Activated effector memory CD4-positive, alpha-beta T cell treated with anti-CD3 and anti-CD28 coated beads, Interleukin-2, amount 50 U/mL, for 16 hours (primary cell): ENCODE measurements at places on chromosomes 7 and 10.

DNA sequence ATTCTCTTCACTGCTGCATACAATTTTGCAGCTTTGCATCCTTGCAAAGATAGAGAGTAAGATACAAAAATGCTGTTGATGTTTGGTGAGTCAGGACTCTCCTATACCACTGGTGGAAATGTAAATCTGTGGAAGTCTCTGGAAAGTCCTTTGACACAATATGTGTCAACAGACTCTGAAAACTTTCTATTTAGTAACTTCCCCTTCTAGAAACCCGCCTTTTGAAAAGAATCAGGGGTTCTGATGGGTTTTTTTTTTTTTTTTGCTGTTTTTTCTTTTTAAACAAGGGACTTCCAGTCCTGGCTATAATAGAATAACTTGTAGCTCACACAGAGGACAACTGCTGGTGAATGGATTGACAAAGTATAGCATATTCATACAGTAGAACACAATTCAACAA, 16.4 kb downstream of the NOD1 start:
- no peak for DNase-seq

DNA sequence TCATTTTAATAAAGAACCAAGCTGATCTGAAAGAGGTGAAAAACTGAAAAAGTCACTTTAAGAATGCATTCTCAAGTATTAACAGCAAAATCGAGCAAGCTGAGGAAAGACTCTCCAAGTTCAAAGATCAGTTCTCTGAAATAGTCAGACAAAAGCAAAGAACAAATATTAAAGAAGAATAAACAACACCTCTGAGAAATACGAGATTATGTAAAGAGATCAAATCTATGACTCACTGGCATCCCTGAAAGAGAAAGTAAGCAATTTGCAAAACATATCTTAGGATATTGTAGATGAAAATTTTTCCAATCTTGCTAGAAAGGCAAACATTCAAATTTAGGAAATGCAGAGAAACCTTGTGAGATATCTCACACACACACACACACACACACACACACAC, 138.4 kb upstream of the HGF start:
- DNase-seq = no peak

DNA sequence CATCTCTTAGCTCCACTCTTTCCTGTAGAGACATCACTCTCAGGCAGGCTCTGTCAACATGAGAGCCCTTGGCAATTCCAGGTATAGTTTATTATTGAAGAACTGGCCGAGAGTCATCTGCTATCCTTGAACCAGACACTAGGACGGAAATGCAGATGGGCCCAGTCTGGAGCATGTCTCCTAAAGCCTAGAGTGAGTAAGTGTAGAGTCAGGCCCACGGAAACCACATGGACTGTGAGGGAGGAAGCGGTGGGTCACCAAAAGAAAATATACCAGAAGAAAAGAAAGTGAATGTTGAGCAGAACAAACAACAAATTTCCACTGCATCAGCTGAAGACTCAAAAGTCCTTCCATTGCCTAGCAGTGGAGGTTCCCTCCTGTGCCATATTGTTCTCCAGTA, 15.7 kb upstream of the RELN start:
- no peak for DNase-seq

GRCh38 chr7:142711746-142712616, 37.3 kb upstream of the PRSS1 start:
- peak; percentile 68 for DNase-seq

GRCh38 chr10:102965311-102965851, 47.3 kb downstream of the CNNM2 start:
- no peak for DNase-seq

- DNase-seq = no peak
These were observed 160.1 kb downstream of the EXOC4 start for GRCh38 chr7:133412942-133413341.

- no peak for DNase-seq
These were observed 1.2 kb upstream of the FAM241B start for GRCh38 chr10:69628891-69629290.

DNA sequence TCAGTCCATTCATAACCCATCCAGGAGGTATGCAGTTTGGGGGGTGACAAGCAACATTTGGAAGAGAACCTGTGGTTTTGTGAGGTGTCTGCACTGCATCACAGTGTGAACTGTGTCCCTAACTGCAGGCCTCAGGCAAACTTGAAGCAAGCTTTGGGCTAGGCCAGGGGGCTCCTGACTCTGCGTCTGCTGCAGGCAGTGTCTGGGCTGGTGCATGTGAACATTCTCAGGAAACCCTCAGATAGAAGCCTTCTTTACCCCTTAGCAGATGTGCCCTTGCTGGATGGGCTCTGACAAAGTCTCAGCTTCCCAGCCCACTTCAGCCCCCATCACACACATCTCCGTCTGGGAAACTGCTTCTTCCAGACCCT, 61.0 kb downstream of the VIPR2 start:
- peak; percentile 36 for DNase-seq

DNA sequence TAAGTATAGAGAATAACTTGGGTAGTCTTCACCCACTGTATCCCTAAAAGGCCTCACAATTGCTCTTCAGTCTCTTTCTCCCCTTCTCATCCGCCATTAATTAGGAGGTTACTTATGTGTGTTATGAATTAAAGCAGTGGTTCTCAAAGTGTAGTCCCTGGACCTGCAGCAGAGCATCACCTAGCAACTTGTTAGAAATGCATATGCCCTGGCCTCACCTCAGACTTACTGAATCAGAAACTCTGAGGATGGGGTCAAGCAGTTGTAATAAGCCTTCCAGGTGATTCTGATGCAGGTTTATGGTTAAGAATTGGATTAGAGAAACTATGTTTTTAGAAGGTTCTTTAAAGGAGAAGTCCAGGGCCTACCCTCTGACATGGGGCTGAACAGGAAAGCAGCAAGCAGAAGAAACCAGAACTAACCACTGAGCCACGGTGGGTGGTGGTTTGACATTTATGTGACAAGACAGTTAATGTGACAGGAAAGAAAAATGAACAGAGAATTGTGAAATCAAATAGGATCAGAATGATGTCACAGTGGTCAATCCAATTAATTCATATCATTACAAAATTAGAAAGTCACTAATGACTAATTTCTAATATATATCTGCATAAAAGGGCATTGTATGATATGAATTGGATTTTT, 37.6 kb downstream of the ENTPD1 start:
- DNase-seq = no peak

GRCh38 chr10:125016611-125017202, 74.8 kb downstream of the ZRANB1 start:
- DNase-seq = no peak

DNA sequence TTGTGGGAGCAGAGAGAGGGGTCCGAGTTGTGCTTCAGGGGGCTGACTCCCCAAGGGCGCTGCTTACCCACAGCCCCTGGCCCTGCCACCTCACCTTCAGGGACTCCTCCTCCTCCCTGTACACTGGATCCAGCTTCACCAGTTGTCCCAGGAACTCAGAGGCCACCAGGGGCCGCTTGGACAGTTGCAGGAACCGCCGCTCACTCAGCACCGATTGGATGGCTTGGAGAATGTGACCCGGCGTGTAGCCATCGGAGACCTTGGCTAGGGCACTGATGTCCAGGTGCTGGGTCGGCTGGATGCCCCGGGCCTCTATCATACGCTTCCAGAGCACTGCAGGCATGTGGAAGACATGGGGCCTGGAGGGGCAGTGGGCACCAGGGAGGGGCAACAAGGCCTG, 4.5 kb upstream of the ASB10 start:
- DNase-seq = no peak

- no peak for DNase-seq
These were observed 18.7 kb downstream of the SEC24C start for GRCh38 chr10:73762915-73763314.

- DNase-seq = no peak
These were observed 39.2 kb upstream of the OTUD1 start for GRCh38 chr10:23399701-23400144.

DNA sequence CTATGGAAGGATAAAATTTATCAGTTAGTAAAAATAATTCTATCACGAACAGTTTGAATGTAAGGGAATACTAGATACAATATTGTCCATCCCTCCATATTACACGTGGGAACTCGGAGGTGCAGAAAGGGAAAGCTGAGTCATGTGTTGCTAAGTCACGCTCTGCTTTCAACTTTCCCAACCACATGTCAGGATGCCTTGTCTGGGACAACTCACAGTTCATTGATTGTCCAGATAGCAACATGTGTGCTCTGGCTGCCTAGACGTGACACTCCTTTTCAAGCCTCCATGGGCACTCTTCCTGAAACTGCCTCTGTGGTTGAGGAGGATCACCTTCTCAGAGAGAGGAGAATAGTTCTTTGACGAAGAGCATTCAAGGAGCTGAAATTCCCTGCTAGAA, 808.1 kb downstream of the GRID1 start:
- no peak for DNase-seq

GRCh38 chr7:98569691-98570337, 47.3 kb upstream of the NPTX2 start:
- DNase-seq = no peak

DNA sequence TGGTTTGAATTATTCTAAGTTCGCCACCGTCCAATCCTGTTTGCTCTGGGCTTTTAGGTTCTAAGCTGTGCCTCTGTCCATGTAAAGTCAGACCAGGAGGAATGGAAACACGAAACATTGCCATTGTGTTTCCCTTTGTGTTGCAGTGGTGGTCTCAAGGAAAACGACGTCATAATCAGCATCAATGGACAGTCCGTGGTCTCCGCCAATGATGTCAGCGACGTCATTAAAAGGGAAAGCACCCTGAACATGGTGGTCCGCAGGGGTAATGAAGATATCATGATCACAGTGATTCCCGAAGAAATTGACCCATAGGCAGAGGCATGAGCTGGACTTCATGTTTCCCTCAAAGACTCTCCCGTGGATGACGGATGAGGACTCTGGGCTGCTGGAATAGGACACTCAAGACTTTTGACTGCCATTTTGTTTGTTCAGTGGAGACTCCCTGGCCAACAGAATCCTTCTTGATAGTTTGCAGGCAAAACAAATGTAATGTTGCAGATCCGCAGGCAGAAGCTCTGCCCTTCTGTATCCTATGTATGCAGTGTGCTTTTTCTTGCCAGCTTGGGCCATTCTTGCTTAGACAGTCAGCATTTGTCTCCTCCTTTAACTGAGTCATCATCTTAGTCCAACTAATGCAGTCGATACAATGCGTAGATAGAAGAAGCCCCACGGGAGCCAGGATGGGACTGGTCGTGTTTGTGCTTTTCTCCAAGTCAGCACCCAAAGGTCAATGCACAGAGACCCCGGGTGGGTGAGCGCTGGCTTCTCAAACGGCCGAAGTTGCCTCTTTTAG, 46.3 kb upstream of the DMBT1 start:
- no peak for DNase-seq

GRCh38 chr7:92375013-92375412, 72.3 kb upstream of the GATAD1 start:
- DNase-seq = no peak

GRCh38 chr7:81187753-81188152, 268.9 kb upstream of the SEMA3C start:
- no peak for DNase-seq
